ENCODE measurements at places on chromosomes 4 and X. TPM values are rescaled to one million over a fixed set of nuclear protein-coding genes. Genes with fewer than 3 reads are reported as not detected.

DNA sequence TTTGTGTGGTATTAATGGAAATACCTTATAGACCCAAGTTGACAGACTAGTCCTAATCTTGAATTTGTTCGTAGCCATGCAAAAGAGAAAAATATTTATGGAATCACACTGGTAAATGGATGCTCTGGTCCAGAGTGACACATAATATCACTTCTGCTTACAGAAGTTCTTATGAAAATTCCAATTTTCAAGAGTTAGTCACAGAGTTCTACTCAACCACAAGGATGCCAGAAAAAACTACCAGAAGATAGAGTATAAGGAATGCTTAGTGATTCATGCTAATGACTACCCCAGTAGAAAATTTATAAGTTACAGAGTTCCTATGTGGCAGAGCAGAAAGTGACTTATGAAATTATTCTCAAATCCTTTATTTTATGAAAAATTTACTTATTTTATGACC, 1384.8 kb downstream of the FAM133A start:
- H3K4me3 ChIP-seq: no peak overlapping the region
- no peak overlapping the region for H3K27ac ChIP-seq
- H3K27me3 ChIP-seq: no peaks in the 10 kb centered on the region
- no peak for DNase-seq
- no peaks in the 10 kb centered on the region for H3K4me1 ChIP-seq

DNA sequence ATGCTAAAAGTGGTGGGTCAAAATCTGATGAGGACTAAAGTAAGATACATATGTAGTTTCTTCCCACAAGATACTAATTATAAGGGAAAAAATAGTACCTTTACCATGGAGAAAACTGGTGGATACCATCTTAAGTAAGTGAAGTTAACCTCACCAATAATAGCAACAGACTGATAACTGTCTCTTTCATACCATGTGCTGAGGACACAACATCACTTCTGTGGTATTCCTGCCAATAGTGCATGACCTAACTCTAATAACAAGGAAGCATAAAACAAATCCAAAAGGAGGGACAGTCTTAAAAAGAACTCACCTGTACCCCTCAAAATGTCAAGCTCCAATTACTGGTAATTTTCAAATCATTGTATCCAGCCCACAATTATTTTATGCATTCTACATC, 8.8 kb downstream of the UFSP2 start:
- peaks cover 94% of the 10 kb centered on the region for H3K36me3 ChIP-seq
- DNase-seq: no peak
- no peaks in the 10 kb centered on the region for H3K27me3 ChIP-seq

TLR3 gene
- total RNA-seq: 4.1 TPM

- H3K27me3 ChIP-seq: no peaks in the 10 kb centered on the region
- H3K4me1 ChIP-seq: no peaks in the 10 kb centered on the region
- H3K4me3 ChIP-seq: no peak overlapping the region
- H3K27ac ChIP-seq: no peak overlapping the region
Measured at GRCh38 chr4:107213880-107214279, 177.8 kb upstream of the DKK2 start.

GRCh38 chr4:98334461-98334860, 73.3 kb downstream of the RAP1GDS1 start:
- no peak overlapping the region for H3K4me3 ChIP-seq
- no peaks in the 10 kb centered on the region for H3K4me1 ChIP-seq
- H3K36me3 ChIP-seq: no peaks in the 10 kb centered on the region
- H3K27me3 ChIP-seq: no peaks in the 10 kb centered on the region
- no peak overlapping the region for H3K27ac ChIP-seq

DNA sequence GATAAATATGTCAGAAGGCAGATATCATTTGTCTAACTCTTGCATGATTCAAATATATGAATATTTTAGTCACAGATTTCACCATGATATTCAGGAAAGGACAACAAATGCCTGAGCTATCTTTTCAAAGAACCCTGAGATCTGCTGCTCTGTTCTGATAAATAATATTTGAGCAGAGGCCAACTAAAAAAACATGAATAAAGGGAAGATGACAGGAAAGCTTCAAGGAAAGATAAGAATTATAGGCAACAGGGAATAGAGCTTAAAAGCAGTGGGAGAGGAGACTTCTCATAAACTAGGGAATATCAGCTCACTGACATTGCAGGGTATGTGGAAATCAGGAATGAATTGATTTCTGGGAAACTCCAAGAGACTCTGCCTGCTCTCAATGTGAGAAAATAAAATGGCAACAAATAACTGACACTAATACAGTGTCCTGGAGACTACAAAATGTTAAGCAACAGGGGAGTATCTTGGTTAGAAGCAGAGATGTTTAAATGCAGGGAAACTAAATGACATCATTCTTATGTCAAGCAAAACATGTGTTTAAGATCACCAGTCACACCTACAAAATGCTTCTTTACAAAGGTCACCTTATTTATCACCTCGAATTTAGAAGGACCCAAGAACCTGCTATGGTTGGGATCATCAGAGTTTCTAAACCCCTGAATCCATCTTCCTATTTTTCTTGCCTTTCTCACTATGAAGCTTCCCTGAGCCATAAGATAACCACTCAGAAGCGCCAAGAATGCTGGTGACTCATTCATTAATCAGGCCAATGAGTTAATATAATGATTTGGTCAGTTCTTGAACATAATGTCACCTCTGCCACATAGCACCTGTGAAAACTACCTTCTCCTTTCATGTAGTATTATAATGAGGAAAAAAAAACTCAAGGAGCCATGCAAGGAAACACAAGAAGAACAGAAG, 78.1 kb downstream of the NDST3 start:
- no peak for DNase-seq
- no peak overlapping the region for H3K4me3 ChIP-seq
- no peaks in the 10 kb centered on the region for H3K4me1 ChIP-seq
- no peaks in the 10 kb centered on the region for H3K27me3 ChIP-seq
- H3K36me3 ChIP-seq: no peaks in the 10 kb centered on the region
- no peak overlapping the region for H3K27ac ChIP-seq

DNA sequence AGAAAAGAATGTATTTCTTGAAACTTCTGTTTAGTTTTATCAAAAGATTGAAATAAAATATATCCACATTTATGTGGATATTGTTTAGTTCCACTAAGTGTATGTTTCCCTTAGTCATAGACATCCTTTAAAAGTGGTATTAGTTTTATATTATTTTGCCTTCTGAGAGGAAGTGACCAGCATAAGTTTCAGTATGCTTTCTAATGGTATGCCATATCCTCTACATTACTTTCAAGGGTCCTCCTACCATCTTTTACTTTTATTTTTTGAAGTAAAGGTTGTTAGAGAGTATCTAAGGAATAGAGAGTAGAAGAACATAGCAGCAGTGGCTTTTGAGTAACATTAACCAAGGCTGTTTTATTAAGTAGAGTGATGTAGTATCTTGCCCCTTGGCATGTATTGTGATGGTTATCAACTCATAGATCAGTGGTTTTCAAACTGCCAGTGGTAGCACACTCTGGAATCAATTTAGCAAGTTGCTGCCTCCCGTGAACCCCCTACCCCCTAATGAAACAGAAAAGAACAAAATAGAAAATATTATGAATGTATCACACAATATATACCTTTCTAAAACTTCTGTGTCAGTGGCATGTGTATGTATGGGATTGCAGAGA, 44.8 kb downstream of the RBPJ start:
- DNase-seq: no peak
- H3K27me3 ChIP-seq: no peaks in the 10 kb centered on the region
- no peak overlapping the region for H3K27ac ChIP-seq
- H3K36me3 ChIP-seq: no peaks in the 10 kb centered on the region
